ENCODE measurements at places on chromosomes 11 and 22.

- DNase-seq: no peak
These were observed 33.4 kb downstream of the NAV2 start for GRCh38 chr11:19746086-19746485.

DNA sequence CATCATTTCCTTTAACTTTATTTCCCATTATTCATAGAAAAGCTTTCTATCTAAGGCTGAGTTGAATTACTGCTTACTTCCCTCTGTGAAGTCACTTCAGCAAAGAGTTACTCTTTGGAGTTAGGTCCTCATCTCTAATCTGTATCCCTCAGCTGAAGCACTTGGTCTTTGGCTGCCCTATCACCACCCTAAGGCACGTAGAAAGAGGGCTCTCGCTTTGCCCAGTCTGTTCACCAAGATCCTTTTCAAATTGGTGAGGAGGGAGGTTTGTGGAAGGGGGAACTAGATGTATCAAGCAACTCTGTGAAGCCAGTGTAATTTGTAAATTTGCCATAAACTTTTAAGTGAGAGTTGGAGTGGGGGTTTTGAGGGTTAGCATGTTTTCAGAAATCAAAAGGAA is 43.4 kb downstream of the PAX6 start:
- no peak for DNase-seq

DNA sequence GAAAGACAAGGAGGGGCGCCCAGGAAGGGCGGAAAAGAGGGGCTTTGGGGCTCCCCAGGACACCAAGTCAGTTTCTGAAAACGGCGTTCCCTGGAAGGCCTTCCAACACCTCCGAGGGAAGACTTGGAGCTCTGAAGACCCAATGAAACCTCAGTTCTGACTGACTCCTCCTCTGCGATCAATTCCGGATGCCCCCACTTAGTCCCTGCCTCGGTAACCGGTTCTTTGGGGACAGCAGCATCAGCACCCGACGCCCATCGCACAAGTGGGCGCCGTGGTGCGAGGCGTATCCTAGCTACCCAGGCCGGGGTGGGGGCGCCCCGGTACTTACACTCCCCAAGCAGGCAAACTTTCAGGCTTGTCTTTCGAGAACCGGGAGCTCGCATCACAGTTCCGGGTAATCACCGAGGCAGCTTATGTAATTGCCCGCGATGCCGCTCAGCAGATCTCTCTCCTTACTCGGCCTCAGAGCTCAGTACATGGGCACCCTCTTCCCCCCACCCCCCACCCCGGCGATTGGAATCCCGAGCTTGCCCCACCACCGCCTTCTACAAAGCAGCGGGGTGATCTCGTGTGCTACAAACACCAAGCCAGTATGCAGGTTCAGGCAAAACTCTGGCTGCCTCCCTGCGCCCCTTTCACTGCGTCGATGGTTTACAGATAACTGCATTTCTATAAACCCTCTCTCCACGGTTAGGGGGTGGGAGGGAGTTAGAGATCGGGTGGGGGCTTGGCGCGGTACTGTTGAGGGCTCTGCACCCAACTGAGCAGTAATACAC is 2.0 kb downstream of the TENM4 start:
- DNase-seq: no peak

- peak; percentile 82 for DNase-seq
These were observed 2.6 kb upstream of the LTBP3 start for GRCh38 chr11:65560555-65561418.

- DNase-seq: no peak
These were observed 417.8 kb downstream of the MIAT start for GRCh38 chr22:27075028-27075678.

GRCh38 chr11:111265421-111265820 is 19.9 kb downstream of the POU2AF2 start:
- DNase-seq: no peak

DNA sequence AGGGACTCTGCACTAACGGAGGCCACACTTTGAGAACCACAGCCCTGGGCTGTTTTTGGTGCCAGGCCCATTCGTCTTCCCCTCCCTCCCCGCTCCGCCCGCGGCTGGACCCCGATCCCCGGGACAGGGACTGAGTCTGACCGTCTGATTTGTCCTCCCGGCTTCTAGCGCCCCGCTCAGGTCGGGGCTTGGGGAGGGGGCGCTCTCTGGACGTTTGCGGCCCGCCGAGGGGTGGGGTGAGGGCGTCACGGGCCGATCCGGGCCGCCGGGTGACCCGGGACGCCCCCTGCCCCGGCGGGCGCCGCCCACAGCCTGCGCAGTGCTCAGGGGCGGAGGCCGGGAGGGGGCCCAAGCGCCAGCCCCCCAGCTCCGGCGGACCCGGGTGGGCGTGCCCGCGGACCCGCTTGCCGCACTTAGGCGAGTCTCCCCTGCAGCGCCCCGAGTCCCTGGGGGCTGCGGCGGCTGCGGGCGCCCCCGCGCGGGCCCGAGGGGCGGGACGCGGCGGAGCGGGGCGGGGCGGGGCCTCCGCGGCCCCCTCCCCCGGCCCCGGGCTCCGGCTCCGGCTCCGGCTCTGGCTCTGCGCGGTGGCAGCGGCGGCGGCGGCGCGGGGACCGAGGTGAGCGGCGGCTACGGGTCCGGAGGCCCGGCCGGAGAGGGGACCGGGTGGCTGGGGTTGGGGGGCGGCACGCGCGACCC is 33.7 kb upstream of the PRR5 start:
- DNase-seq: no peak

DNA sequence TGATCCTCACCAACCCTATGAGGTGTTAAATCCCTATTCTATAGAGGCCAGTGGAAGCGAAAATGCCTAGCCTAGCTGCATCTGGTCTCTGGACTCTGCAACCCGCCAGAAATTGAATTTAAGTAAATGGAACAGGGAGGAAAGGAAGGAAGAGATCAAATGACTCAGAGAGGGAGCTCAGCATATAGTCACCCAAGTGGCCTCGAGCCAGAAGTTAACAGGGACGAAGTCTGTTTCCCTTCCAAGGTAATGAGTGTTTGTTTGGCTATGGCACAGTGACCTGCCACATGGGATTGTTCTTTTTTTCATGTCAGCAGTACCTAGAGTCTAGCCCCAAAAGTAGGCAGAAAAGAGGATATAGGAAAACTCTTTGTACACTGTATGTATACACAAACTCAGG is 66.3 kb downstream of the PAK1 start:
- peak; percentile 13 for DNase-seq

DNA sequence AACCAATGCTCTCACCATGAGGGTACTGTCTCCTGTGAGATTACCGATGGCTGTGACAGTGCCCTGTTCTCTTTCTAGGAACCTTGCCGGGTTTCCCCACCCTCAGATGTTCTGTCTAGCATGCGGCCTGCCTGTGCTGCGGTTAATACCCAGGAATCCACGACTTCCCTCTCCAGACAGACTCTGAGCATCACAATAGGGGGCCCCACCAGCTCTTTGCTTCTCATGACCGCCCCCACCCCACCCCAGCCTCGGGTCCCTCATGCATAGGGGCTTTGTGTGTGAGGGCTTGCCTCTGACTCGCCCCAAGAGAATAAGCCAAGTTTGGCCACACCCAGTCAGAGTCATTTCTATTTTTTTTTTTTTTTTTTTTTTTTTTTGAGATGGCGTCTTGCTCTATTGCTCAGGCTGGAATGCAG is 10.3 kb downstream of the PARVG start:
- DNase-seq: no peak

DNA sequence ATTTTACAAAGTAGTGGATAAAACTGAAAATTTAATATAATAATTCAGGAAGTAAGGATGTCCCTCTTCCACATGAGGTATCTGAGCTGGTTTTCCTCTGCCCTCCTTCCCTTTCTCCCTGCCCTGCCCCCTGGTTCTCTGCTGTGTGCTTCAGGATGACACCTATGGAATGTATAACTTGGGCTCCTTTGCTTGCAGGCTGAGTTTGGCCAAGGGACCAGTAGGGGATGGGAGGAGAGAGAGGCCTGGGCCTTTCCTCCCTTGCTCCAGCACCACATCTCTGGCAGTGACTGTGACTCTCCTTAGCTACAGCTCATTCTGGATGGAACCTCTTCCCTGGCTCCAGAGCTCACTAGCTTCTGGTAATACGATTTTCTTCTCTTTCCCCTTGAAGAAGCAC is 10.1 kb downstream of the IRAG1 start:
- DNase-seq: no peak

GRCh38 chr11:112255067-112255720 is 5.5 kb downstream of the PLET1 start:
- DNase-seq: no peak

DNA sequence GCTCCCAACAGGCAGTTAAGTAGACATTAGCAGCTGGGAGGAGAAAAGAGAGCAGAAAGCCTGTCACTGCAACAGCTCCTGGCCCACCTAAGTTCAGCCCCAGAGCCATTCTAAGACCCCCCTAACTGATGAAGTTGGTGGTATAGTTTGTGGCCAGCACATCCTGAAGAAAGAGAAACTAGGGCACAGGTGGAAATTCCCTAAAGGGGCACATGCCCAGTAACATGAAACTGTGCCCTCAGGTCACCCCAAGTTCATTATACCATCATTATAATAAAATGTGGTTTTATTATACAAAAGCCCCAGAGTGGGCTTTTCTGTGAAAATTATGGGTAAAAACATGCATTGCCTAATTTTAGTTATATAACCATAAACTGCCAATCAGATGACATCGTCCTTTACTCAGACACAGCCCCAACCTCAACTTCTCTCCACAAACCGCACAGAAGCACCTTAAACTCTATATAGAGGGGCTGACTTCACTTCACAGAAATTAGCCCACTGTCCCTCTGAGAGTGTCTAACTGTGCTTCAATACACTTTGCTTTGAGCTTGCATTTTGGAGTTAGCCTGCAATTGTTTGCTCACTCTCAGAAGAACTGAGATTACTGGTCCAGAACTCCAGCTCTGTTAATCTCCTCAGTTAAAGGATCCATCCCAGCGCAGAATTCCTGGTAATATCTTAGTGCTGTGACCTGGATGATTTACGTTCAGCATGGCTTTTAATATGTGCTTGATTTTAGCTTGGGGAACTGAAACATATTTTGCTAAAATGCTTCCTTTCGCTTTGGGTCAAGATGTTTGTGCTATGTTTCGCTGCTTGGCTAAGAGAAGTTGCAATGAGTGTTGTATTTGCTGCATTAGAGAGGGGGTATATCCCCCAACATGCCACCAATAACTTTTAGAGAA is 1.8 kb upstream of the APOL3 start:
- DNase-seq: no peak

- DNase-seq: peak; percentile 10
These were observed 72.7 kb upstream of the AKIP1 start for GRCh38 chr11:8838248-8838647.

DNA sequence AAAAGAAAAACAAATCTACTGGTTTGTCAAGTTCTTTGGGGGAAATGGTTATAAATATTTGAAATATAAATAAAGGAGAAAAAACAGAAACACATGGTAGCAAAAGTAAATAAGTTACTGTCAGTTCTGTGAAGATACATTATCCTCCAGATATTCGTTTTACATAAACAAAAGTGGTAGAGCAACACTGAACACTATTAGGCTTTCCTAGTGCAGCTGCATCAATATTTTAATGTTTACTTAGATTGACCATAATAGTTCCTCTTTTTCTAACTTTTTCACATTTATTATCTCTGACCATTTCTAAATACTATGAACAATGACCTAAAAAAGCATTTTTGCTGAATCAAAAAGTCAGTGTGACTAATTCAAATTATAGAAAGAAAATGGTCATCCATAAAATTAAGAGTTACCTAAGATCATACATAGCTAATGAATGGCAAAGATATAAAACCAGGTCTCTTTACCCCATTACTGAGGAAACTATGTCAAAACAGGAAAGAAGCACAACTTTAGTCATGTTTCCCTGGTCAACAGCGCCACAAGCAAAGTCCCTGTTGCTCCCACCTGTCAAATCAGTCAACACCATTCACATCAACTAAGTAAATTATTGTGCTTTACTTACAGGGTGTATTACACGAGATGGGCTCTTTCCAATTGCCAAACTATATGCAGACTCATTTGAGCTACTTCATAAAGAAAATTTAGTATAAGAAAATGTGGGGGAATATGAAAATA is 38.5 kb downstream of the SBF2 start:
- no peak for DNase-seq

DNA sequence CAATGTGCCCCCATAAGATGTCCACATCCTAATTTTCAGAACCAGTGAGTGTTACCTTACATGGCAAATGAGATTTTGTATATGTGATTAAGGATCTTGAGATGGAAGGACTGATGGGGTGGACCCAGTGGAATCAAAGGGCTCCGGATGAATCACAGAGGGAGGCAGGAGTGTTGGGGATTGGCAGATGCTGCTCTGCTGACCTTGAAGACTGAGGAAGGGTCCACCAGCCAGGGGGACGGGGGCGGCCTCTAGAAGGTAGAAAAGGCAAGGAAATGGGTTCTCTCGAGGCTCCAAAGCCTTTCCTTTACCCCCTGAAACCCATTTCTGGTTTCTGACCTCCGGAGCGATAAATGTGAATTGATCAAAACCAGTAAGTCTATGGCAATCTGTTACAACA is 18.8 kb downstream of the TMEM218 start:
- no peak for DNase-seq

DNA sequence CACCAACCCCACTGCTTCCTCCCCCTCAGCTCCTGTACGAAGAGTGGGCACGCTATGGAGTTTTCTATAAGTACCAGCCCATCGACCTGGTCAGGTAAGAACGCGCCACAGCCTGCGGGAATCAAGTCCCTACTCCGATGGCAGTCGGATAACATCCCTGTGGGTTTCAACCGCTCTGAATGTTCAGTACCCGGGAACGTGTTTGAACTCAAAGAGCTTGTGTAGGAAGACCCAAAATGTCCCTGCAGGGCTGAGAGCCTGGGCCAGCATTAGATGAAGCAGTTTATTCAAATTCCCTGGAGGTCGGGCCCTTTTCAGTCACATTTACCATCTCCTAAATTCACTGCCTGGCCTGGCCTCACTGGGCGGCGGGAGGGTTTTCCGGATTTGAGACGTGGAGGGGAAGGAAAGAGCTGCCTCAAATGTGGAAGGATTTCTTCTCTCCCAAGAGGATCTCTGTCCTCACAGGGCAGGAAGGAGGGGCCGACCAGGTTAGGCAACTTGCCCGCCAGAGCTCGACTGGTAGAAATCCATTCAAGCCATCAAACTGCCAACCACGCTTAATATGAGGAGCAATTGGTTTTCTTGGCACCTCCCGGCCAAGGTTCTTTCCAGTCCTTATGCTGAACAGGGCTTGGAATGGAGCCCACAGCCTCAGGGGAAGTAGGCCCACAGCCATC is 46.3 kb downstream of the ANO1 start:
- no peak for DNase-seq

GRCh38 chr11:13338427-13339069 is 61.0 kb downstream of the BMAL1 start:
- DNase-seq: peak; percentile 68

DNA sequence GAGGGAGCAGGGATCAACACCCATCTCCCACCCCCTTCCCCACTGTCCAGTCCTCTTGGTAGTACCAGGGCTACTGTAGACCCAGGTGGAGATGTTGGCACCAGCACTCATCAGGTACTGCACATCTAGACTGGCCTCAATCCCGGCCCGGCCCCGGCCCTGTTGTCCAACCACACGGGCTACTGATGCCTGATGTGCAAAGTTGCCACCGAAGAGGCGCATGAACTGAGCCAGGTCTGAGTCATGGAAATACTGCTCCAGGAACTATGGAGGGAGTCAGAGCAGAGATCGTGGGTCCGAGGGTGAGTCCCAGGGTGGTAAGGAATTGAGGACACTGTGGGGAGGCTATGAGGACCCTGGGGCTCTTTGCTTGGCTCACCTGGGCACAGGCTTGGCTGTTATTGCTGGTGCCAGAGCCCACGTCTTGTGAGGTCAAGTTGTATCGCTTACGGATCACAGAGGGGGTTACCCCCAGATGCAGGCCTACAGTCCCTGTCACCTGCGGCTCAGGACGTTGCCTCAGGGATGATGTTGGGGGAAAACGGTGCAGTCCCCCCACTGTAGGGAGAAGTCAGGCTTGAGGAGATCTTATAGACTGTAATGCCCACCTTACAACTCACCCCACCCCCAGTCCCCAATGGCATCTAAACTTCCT is 2.5 kb downstream of the TPP1 start:
- no peak for DNase-seq

- DNase-seq: no peak
These were observed 149.8 kb downstream of the MPPED1 start for GRCh38 chr22:43561415-43562178.
